ENCODE measurements at places on chromosomes 5 and 9.

- DNase-seq, result no peak
Observed at GRCh38 chr9:107293543-107294085, 10.5 kb downstream of the RAD23B start.

GRCh38 chr9:131727795-131728545 is 11.9 kb downstream of the RAPGEF1 start:
- peak; percentile 34 for DNase-seq

DNA sequence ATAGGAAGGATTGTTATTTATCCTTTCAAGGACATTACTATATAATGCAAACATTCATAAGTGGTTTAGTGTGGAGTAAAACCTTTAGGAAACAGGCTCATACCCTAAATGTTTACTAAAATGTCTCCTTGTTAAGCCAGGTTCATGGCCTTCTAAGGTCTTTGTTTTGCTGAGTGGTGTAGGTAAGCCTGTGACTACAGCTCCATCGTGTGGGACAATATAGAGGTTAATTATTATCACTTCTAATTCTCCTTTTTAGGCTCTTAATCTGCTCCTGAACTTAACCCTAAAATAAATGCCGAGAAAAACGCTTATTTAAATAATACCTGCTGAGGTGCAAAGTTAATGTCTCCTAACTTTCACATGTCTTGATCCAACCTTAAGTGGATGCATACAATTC is 43.8 kb downstream of the SPINK5 start:
- DNase-seq, result no peak

GRCh38 chr5:115510145-115510645 is 34.4 kb downstream of the FEM1C start:
- no peak for DNase-seq

GRCh38 chr5:136420168-136420898 is 55.0 kb upstream of the TRPC7 start:
- no peak for DNase-seq

Measured in CD4-positive, alpha-beta T cell treated with Interleukin-10 for 1 hour (primary cell).